ENCODE measurements at places on chromosomes 4 and X.

DNA sequence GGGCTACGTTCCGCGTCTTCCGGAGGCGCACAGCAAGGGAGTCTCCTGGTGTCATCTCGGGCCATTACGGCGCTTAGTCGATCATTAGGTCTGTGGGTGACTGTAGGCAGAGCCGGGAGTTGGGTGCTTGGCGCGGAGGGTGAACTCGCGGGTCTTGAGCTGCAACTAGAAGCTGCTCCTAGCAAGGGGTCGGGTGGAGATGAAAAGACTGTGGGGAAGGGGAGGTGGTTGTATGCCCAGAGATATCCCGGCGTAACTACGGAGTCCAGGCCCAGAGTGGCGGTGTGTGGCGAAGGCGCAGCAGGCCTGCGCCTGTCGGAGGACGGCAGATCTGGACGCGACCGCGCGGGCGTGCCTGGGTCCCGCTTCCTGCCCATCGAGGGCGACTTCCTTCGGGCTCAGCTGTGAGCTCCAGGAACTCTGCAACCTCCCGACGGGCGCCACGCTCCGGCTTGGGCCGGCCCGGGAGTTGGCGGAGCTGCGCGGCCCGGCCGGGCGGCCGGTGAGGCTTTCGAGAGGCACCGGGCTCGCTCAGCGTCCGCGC, 2.7 kb upstream of the NKX3-2 start:
- DNase-seq = no peak

GRCh38 chr4:112523008-112523721, 7.2 kb upstream of the NEUROG2 start:
- DNase-seq = peak; percentile 33

DNA sequence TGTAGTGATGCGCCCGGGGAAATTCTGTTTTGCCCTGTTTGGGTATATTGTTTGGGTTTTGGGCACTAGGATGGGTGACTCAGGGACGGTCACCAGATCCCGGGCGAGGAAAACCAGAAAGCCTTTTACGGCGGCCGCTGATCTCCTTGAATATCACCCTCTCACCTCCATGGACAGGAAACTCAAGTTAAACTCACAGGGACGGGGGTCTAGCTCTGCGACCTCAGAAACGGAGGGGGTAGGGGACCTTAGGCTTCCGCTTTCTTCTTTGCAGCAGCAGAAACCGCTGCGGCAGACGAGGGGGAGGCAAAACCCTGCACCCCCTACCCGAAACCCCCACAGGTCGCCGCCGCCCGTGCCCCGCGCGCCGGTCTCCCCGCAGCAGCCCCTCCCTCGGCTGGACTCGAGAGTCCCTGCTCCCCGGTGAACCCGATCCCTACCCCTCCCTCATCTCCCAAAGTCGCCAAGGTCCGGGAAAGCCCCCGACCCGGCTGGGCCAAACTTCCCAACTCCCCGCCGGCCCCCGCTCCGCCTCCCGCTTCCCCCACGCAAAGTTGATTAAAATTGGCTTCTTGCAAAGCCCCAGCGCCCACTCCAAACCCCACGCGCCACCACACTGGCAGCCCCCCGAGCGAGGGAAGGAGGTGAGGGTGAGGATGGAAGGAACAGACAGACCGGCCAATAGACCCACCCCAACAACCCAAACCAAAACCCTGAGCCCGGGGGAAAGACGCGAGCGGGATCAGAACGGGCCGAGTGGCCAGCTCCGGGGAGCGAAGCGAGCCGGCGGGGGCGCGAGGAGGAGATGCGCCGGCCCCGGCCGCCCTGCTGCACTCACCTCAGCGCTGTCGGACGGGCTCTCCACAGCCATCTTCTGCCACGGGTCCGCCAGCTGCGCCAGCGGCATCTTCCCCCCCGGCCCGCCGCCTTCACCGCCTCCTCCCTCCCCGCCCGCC, 705 bp downstream of the RPS6KA3 start:
- peak; percentile 6 for DNase-seq

DNA sequence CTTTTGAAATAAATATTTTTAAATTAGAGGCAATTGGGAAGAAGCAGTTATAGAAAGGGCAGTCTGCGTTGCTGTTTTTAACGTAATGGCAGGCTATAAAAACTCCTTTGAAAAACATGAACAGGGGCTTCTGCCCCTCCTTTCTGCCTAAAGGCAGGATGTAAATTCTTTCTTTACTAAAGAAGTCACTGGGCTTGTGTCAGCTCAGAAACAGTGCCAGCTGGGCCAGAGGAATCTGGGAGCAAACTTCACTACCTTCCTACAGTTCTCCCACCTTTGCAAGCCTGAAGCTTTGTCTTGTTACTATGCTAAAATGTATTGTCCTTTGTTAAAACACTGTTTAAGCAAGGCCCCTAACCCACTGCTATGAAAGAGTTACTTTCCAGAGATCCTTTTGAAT, 1664.8 kb downstream of the RPA4 start:
- no peak for DNase-seq

GRCh38 chr4:65580551-65580950, 89.7 kb downstream of the EPHA5 start:
- no peak for DNase-seq

Data from AG10803 (cell line).